ENCODE measurements at places on chromosomes 5 and 9. TPM values are rescaled to one million over a fixed set of nuclear protein-coding genes. Genes with fewer than 3 reads are reported as not detected.

The PSD2 gene
- 0.03 TPM for total RNA-seq

The GARIN3 gene
- not detected for total RNA-seq

The SLC34A3 gene
- total RNA-seq: 0.13 TPM

The PRRC1 gene
- 51.4 TPM for total RNA-seq

The IL33 gene
- total RNA-seq: 1.2 TPM

Measured in A549 treated with CpdA at 1 μM for 4 hours (cell line).